ENCODE measurements at places on chromosomes 11 and 22.

- no peak for DNase-seq
These were observed 143.6 kb downstream of the WNT11 start for GRCh38 chr11:76062733-76063132.

DNA sequence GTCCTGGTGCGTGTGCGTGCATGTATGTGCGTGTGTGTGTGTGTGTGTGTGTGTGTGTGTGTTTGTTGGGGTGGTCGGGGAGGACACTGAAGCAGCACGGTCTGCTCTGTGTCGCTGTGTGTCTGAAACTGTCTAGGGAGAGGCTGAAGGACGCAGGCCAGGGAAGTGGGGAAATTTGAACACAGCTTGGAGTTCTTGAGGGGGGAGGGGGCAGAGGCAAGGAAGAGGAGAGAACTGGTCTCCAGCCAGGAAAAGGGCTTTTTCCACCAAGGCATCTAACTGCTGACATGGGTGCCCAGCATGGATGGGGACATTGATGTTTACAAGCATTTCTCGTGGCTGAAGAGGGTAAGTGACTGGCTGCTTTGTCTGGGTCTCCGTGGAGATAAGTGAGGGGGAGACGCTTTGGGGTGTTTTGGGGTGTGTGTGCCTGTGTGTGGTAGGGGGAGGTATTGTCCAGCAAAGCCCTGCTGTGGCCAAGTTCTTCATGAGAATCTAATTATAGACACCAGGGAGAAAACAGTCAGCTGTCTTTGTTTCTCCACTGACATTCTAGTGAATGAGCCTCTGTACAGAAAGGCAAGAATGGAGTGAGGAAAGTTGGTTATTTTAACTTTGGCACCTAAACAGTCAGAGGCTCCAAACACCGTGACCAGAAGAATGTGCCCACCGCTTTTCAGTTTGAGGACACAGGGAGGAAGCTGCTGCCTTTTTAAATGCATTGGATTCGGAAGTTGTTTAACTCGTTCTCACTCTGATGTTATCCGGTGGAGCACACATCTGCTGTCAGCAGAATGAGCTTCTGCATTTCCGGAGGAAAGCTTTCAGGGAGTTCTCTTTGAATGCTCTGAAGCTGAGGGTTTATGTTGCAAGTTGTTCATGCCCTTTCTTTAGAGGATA is 63.7 kb downstream of the PPFIBP2 start:
- DNase-seq: no peak

- no peak for DNase-seq
These were observed 20.6 kb downstream of the CYTH4 start for GRCh38 chr22:37302674-37303555.

- no peak for DNase-seq
These were observed 69.2 kb upstream of the OR9G4 start for GRCh38 chr11:56817661-56818060.

DNA sequence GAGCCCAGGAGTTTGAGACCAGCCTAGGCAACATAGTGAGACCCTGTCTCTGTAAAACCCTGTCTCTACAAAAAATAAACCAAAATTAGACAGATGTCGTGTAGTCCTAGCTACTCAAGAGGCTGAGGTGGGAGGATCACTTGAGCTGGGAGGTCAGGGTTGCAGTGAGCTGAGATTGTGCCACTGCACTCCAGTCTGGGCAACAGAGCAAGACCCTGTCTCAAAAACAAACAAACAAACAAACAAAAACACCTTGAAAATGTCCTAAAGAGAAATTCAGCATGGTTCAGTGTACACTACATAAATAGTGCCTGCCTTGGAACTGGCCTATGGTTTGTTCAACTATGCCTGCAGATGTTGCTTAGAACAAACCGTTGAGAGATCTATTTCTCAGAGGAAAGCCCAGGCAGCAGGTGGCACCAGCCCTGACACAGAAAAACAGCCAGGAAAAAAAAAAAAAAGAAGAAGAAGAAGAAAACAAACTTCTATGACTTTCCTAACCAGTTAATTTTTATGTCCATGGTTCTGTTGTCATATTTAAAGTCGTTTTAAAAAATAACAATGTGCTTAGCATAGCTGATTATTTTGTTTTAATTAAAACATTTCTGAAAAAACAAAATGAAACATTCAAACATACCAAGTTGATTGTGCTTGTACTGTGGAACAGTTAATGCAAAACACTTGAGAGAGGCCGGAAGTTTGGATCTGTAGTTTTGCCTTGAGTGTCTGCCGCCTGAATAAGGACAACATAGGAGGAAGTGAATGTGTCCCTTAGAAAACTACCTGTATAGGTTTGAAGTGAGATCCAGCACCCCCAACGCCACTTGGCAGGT is 5.4 kb downstream of the KREMEN1 start:
- DNase-seq: no peak

DNA sequence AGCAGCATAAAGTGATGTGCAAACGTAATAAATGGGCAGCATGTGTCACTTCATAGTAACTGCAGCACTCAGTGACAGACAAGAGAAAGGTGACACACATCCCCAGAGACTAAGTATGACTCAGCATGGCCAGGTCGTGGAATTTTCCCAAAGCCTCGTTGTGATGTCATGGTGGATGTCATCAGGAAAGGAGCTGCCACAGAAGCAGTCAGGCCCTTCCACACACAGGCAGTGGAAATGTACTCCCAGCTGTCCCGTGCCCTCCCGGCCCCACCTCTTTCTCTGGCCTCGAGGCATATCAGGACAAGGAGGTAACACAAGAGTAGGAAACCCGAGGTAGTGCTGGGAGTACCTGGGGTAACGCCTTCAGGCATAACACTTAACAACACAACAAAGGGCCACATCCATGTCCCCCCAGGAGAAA is 8.1 kb downstream of the PC start:
- no peak for DNase-seq

GRCh38 chr11:74866557-74866956 is 82.3 kb downstream of the XRRA1 start:
- DNase-seq: no peak

GRCh38 chr11:95697614-95698408 is 91.8 kb downstream of the FAM76B start:
- no peak for DNase-seq

DNA sequence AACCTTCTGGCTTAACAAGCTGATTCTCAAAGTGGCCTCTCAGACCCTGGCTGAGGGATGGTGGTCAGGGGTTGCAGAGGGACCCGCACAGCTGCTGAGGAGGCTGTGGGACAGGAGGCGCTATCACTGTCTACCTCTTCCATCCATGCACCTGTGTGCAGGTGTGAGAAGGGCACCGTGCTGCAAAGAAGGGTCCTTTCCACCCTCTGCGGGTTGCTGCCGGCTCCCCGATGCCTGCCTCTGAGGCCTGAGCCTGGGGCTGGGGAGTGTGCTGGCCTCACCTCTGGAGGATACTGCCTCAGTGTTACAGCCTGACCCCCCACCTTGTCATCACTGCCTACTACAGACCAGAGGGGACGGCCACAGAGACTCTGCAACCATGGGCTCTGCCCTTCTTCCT is 66.1 kb upstream of the B3GAT1 start:
- DNase-seq: no peak

DNA sequence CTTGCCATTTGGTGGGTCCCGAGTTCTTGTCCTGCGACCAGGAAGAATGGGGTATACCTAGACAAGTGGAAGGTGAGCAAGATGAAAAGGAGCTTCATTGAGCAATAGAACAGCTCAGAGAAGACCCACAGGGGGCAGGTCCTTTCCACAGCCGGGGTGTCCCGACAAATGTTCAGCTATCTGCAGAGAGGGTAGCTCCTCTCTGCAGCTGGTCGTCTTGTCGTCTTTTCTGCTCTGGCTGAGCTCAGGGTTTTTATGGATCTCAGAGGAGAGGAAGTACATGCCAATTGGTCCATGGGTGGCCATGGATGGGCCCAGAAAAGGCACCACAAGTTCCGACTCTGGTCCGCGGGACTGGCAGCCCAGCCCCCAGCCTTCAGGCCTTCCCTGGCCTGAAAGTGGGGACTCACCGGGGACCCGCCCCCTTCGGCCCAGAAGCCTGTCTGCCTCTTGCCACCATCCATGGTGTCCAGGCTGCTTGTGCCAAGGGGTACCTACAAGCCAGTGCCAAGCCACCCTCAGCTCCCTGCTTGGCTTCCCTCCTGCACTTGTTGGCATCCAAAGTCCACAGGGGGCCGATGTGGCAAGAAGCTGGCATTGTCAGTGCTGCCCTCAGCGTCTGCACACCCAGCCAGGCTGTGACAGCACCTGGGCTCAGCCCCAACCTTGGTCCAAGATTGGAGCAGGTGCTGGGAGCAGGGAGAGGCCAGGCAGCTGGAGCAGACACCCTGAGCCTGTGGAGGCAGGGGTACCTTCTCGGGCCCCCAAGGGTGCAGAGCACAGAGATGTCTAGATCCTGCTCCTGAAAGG is 438.9 kb downstream of the TBC1D22A start:
- DNase-seq: no peak

DNA sequence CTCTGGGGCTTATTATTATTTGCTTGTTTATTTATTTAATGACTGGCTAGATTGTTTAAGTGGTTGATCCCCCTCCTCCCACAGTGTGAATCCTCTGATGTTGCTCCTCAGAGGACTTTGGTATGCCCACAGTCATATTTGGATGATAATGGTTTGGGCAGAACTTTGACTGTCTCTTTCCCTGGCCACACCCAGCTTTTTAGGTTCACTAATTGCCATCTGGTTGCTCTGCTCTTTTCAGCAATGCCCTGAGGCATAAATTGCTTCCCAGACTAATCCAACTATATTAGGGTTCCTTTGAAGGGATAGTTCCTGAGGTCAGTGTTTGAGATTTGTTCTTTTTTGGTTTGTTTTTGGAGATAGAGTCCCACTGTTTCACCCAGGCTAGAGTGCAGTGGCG is 99.3 kb upstream of the RRM1 start:
- DNase-seq: no peak

GRCh38 chr22:36191106-36191836 is 10.3 kb downstream of the APOL4 start:
- no peak for DNase-seq

- no peak for DNase-seq
These were observed 183.1 kb downstream of the NAV2 start for GRCh38 chr11:19895776-19896175.

DNA sequence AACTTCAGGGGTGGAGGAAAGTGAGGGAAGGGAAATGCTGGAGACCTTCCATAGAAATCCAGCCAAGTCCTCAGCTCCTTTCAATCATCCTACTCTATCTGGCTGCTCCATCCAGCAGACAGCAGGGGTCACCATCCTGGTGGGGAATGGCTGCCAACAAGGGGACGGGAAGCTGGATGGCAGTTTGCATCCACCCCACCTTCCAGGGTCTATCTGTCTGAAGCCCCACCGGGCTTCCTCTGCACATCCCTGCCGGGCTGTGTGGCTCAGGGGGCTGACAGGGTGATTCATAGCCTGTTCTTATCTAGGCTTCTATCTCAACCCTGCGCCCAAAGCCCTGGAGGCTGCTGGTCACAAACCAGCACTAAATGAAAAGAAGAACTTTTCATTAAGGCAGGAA is 1.1 kb downstream of the SYTL2 start:
- DNase-seq: no peak
